ENCODE measurements at places on chromosomes 7 and 10. TPM values are rescaled to one million over a fixed set of nuclear protein-coding genes. Genes with fewer than 3 reads are reported as not detected.
A peak's percentile ranks its signal among the peaks of the same experiment; 100 is the strongest.

Gene SNX8
- 139 TPM for total RNA-seq

Gene ABI1
- total RNA-seq: 35.2 TPM

DNA sequence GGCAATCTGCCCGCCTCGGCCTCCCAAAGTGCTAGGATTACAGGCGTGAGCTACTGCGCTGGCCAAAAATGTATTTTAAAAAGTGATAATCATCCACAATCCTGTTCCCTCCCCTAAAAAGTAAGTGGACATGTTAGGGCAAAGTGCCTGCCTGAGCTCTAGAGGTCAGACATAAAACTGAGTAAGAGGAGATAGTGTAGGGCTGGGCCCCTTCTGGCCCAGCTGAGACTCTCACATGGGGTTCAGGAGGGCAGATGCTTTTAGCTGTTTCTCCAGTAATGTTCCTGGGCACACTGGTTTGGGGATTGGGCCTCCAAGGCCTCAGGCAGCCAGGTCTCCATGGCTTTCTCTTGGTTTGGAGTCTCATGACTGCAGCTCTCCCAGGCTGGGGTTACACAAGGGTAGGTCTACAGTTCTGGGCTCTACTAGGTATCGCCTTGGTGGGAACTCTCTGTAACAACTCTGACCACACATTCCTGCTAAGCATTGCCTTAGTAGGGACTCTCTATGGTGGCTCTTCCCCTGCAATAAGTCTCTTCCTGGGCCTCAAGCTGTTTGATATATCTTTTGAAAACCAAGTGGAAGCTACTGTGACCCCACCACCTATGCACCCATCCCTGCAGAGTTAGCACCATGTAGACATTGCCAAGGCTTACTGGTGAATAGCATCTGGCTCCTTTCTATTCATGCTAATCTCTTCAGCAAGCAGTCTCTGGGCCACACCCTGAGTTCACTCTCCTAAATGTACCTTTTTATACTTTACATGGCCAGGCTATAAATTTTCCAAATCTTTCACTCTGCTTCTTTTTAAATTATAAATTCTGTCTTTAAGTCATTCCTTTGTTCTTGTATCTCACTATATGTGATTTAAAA is 6.9 kb upstream of the NUDCD3 start:
- no peaks in the 10 kb centered on the region for H3K36me3 ChIP-seq
- H3K27me3 ChIP-seq: no peaks in the 10 kb centered on the region
- no peak overlapping the region for H3K27ac ChIP-seq
- no peak for DNase-seq
- H3K4me3 ChIP-seq: no peak overlapping the region

Gene TDRD1
- not detected for total RNA-seq

- H3K36me3 ChIP-seq: no peaks in the 10 kb centered on the region
- H3K27ac ChIP-seq: no peak overlapping the region
- DNase-seq: no peak
- no peak overlapping the region for H3K4me3 ChIP-seq
- H3K27me3 ChIP-seq: no peaks in the 10 kb centered on the region
Observed at GRCh38 chr7:34115503-34115902, 210.2 kb downstream of the BMPER start.

Gene TFR2
- total RNA-seq: 9.1 TPM

- DNase-seq: no peak
- peaks cover 6% of the 10 kb centered on the region for H3K4me1 ChIP-seq
- H3K4me3 ChIP-seq: peak overlapping the region; percentile 76
- no peaks in the 10 kb centered on the region for H3K36me3 ChIP-seq
- H3K27ac ChIP-seq: peak overlapping the region; percentile 83
Observed at GRCh38 chr10:129467359-129468064, 471 bp downstream of the MGMT start.

DNA sequence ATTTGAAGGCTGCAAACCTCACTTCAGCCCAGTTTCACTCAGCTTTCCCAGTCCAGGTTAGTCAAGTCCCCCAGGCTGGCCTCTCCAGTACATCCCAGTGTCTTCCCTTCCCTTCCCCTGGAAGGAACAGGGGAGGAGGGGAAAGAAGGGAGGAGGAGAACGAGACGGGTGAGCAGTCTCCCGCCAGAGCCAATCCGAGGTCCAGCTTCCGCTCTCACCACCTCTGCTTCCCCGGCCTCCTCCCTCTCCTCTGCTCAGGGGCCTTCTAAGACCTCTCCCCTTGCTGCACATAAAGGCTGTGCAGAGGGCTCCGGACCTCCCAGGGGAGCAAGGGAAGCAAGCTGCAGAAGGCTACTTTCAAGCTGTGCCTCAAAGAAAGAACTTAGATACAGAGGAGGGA is 4.1 kb downstream of the ATG9B start:
- H3K27me3 ChIP-seq: no peaks in the 10 kb centered on the region
- H3K4me1 ChIP-seq: peaks cover 8% of the 10 kb centered on the region
- DNase-seq: no peak

Gene COL1A2
- total RNA-seq: 1.3 TPM

Gene CALML5
- not detected for total RNA-seq

- H3K27me3 ChIP-seq: peaks cover 10% of the 10 kb centered on the region
- no peak overlapping the region for H3K27ac ChIP-seq
- H3K4me3 ChIP-seq: no peak overlapping the region
- DNase-seq: no peak
- H3K4me1 ChIP-seq: no peaks in the 10 kb centered on the region
Observed at GRCh38 chr10:78784546-78784945, 284.2 kb upstream of the ZMIZ1 start.

Gene CTNNA3
- total RNA-seq: 0.85 TPM

GRCh38 chr7:24777806-24778205 is 20.5 kb upstream of the GSDME start:
- H3K27me3 ChIP-seq: no peaks in the 10 kb centered on the region
- H3K4me1 ChIP-seq: no peaks in the 10 kb centered on the region
- no peak overlapping the region for H3K4me3 ChIP-seq
- no peak for DNase-seq
- H3K36me3 ChIP-seq: no peaks in the 10 kb centered on the region

Gene UBN2
- 14.0 TPM for total RNA-seq

Gene SLC39A12
- total RNA-seq: not detected

DNA sequence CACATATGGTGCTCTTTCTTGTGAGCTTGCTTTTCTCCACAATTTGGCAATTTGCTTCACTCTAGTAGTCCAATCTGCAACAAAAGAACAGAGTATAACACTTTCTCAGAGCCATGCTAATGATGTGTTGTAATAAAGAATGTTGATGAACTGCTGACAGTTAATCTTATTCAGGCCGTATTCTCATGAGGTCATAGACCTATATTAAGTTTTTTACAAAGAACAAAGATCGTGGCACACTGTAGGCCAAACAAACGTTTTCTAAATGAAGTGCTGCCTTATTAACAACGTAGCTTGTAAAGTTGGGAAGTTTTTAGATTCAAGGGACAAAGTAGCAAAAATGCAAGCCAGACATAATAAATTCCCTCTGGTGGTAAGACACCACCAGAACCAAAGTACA is 160.1 kb downstream of the GALNT11 start:
- H3K27me3 ChIP-seq: no peaks in the 10 kb centered on the region
- DNase-seq: no peak
- H3K4me1 ChIP-seq: no peaks in the 10 kb centered on the region
- H3K36me3 ChIP-seq: peaks cover 17% of the 10 kb centered on the region
- no peak overlapping the region for H3K27ac ChIP-seq

- no peaks in the 10 kb centered on the region for H3K36me3 ChIP-seq
- peak; percentile 39 for DNase-seq
- no peak overlapping the region for H3K4me3 ChIP-seq
- H3K27me3 ChIP-seq: 0 out of 2 replicates have a peak, but pooled peaks cover 3% of the 10 kb centered on the region
Observed at GRCh38 chr7:10889266-10889898, 84.3 kb upstream of the PHF14 start.

DNA sequence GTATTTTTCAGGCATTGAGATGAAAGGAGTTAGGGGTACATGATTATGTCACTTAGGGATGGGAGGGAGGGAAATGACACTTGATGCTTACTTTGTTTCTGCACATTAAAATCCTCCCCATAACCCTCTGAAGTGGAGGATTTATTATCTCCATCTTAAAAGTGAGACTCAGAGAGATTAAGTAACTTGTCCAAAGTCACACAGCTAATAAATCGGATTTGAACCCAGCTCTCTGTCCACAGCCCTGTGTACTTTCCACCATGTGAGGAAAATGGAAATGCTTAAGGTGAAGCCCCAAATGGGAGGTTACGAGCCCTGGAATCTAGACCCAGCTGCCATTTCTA is 58.6 kb downstream of the HK1 start:
- no peak for DNase-seq
- peaks cover 11% of the 10 kb centered on the region for H3K4me1 ChIP-seq
- no peak overlapping the region for H3K27ac ChIP-seq
- H3K36me3 ChIP-seq: no peaks in the 10 kb centered on the region
- no peaks in the 10 kb centered on the region for H3K27me3 ChIP-seq

DNA sequence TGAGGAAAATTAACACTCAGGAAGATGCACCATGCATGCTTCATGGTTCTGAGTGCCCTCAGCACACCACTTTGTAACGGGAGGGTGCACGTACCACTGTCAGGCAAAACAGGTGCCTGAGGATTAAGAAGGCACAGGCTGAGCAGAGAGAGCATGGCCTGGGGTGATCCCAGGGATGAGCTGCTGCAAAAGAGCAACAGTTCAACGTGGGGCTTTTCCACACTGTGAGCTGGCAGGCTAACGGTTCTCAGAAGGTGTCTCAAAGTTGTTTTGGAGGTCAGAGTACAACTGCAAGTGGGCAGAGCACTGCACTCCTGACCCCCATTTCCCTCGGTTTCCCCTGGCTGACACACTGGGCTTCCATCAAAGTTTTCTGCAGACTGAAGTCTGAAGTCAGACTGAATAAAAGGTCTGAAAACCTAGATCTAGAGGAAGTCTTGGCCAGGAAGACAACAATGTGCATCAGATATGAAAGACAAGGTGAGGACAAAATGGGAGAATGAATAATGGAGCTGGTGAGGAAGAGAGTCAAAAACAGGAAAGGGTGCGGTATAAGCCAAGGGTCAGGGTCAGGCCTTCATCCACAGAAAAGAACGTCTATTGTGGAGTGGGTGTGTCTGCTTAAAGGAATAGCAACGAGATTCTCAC is 20.5 kb downstream of the ZNF438 start:
- DNase-seq: no peak
- no peak overlapping the region for H3K4me3 ChIP-seq
- no peaks in the 10 kb centered on the region for H3K4me1 ChIP-seq
- no peaks in the 10 kb centered on the region for H3K27me3 ChIP-seq

Gene ACSM6
- total RNA-seq: not detected

Gene GIMAP2
- 1.5 TPM for total RNA-seq

Gene SPDYE6
- not detected for total RNA-seq

Gene PRPS1L1
- not detected for total RNA-seq

- H3K27me3 ChIP-seq: no peaks in the 10 kb centered on the region
- H3K36me3 ChIP-seq: no peaks in the 10 kb centered on the region
- DNase-seq: no peak
- H3K4me1 ChIP-seq: no peaks in the 10 kb centered on the region
- H3K4me3 ChIP-seq: no peak overlapping the region
Observed at GRCh38 chr10:119395280-119396007, 147.1 kb downstream of the RGS10 start.

DNA sequence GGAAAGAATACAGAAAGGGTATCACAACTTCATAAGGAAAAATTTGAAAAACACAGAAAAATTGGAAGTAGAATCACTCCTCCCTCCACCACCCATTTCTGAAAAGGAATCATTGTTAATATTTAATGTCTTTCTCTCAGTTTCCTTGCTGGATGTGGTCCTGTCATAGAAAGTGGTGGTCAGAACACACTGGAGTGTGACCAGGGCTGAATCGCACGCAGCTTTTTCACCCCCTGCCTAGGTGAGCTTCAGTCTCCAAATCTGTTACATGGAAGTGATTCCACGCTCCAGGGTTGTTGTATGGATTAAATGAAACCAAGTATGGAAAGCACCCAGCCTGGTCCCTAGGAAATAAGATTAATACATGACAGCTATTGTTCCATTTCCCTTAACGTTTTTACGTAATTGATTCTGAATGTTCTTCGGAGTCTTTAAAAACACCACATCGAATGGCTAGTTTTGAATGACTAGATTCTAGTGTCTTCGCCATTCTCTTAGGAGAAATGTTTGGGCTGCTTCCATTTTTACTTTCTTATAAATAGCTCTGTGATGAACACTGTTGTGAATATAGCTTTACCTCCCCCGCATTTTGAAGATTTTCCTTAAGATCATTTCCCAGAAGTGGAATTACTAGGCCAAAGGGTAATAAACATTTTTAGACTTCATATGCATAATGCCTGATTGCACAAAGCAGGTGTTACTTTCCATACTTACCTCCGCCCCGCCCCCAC is 10.9 kb upstream of the DUSP5 start:
- H3K4me1 ChIP-seq: peaks cover 11% of the 10 kb centered on the region
- no peak for DNase-seq
- no peak overlapping the region for H3K4me3 ChIP-seq
- no peaks in the 10 kb centered on the region for H3K27me3 ChIP-seq
- no peak overlapping the region for H3K27ac ChIP-seq
- no peaks in the 10 kb centered on the region for H3K36me3 ChIP-seq

Gene C7orf57
- total RNA-seq: 3.2 TPM
